Glomerular endothelial cell (primary cell): ENCODE measurements at places on chromosomes 1 and 21. TPM values are rescaled to one million over a fixed set of nuclear protein-coding genes. Genes with fewer than 3 reads are reported as not detected.

Gene MCM3AP
- 43.2 and 78.1 TPM in 2 replicates for total RNA-seq

Gene LRRC53
- total RNA-seq: not detected in 2 replicates

Gene SLC44A3
- 1.5 and 3.7 TPM in 2 replicates for total RNA-seq

Gene OXCT2
- 1.2 and 2.5 TPM in 2 replicates for total RNA-seq

Gene EDN2
- 0.53 and 0.63 TPM in 2 replicates for total RNA-seq

Gene KCND3
- total RNA-seq: not detected in 2 replicates

Gene KCNA2
- total RNA-seq: not detected in 2 replicates
